Stimulated activated CD8-positive, alpha-beta memory T cell treated with anti-CD3 and anti-CD28 coated beads, Interleukin-15, amount 100 ng/mL, for 4 hours (primary cell): ENCODE measurements at places on chromosomes 1 and 21.

- no peak for DNase-seq
Observed at GRCh38 chr21:35057428-35057827, 8.3 kb upstream of the RUNX1 start.

DNA sequence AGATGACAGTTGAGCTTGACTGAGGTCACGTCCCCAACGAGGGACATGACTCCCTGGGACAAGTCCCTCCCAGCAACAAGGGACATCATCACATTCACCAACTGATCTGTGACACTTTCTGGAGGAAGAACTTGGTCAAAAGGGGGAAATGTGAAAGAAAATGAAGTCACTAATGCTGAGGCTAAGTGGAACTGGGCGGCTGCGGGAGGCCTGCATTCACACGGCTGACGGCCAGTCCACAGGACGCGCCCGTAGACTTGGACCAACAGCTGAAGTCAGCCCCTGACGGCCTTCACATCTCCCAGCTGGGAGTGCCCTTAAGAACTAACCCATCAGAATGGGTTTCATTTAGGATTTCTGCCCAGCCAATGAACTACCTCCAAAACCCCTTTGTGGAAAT, 26.6 kb downstream of the POFUT2 start:
- DNase-seq = no peak

GRCh38 chr1:190328361-190328760, 149.3 kb downstream of the BRINP3 start:
- no peak for DNase-seq

- no peak for DNase-seq
Observed at GRCh38 chr1:186770421-186770820, 58.3 kb upstream of the PLA2G4A start.

DNA sequence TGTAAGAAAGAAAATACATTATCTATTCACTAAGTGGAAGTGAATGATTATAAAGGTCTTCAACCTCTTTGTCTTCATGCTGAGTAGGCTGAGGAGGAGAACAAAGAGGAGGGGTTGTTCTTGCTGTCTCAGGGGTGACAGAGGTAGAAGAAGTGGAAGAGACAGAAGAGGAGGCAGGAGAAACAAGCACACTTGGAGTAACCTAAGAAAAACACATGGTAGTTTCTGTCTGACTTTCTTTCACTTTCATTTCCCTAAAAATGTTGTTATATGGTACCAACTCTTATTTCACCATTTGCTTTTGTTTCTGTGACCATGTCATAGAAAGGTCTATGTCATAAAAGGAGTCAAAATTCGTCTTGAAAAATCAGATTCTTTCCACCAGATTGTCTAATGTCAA, 696.6 kb upstream of the BRINP3 start:
- DNase-seq = no peak

- DNase-seq = no peak
Observed at GRCh38 chr1:9101510-9102146, 27.3 kb downstream of the GPR157 start.

DNA sequence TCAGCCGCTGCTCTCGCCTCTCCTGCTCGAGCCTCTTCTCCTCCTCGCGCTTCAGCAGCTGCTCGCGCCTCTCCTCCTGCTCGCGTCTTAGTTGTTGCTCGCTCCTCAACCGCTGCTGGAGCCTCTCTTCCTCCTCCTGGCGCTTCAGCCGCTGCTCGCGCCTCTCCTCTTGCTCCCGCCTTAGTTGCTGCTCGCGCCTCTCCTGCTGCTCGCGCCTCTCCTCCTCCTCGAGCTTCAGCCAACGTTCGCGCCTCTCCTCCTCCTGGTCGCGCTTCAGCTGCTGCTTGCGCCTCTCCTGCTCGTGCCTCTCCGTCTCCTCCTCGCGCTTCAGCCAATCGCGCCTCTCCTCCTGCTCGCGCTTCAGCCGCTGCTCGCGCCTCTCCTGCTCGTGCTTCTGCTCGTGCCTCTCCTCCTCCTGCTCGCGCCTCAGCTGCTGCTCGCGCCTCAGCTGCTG, 3.7 kb downstream of the TCHH start:
- no peak for DNase-seq

- DNase-seq = no peak
Observed at GRCh38 chr1:112057736-112058135, 68.3 kb upstream of the KCND3 start.

- no peak for DNase-seq
Observed at GRCh38 chr21:45256021-45256911, 31.4 kb downstream of the POFUT2 start.

- no peak for DNase-seq
Observed at GRCh38 chr1:155080312-155081228, 1.9 kb downstream of the EFNA3 start.

- no peak for DNase-seq
Observed at GRCh38 chr1:84582802-84583587, 8.8 kb upstream of the CTBS start.

DNA sequence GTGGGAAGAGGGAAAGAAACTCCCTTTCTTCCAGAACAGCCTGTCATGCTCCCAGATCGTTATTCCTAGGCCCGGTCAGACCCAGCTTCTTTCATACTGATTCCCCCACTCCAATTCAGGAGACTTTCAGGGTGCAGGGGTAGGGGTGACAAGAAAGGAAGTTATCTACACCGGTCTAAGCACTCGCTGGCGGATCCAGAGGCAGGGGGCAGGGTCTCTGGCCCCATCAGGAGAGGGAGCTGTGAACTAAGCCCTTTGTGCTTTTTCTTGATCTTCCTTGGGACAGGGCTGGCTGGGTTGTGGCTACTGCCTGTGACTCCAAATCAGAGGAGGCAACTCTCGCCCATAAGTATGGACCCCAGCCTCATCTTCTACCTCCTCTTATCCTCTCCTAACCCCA, 44.3 kb downstream of the NEK2 start:
- no peak for DNase-seq

- no peak for DNase-seq
Observed at GRCh38 chr1:48576565-48576964, 104.6 kb upstream of the SPATA6 start.

DNA sequence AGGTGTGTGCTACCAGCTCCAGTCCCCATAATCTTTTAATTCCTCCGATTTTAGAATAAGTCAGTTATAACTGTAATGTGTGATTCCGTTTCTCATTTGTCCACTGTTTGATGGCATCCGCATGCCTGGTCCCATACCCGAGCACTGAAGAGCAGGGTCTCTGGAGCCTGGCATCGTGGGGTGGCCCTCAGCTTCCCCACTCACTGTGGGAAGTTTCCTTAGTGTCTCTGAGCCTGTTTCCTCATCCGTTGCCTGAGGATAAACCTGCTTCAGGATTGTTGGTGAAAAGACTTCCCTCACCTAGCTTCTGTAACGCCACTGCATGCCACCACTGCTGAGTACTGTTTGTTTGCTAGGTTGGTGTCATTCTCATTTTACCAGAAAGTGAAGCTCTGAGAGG, 19.5 kb downstream of the PARK7 start:
- no peak for DNase-seq

- DNase-seq = no peak
Observed at GRCh38 chr1:153563991-153564390, 1.7 kb downstream of the S100A2 start.

DNA sequence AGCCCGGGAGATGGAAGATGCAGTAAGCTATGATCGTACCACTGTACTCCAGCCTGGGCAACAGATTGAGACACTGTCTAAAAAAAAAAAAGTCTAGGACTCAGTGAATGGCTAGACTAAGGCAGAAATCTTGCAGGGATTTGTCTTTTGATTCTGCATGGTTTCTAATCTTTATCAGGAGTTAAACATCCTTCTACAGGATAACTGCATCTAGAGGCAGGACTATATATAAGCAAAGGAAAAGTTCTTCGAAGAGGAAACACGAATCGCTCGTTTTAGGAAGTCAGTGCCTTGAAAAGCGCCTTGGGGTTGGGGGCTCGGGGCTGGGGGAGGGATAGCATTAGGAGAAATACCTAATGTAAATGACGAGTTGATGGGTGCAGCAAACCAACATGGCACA, 602 bp upstream of the UFC1 start:
- DNase-seq = no peak

DNA sequence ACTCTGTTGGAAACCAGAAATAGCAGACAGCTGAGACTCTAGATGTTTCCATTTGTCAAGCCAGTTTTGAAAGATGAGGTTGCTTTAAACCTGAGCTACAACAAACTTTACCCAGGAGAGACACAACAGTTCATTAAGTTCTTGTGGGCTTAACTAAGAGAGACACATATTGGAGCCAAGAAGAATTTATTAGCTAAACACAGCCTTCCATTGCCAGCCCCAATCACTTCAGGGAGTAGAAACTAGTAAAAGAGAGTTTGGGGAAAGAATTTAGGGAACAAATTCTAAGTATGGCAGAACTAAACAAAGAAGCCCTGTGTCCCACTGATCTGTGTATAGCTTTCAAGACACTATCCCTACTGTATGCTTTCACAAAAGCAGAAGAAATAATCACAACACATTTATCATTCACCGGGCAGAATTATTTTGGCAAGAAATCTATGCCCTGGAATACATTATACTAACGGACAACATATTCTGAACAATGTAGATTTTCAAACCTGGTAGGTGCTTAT, 87.3 kb upstream of the KAZN start:
- no peak for DNase-seq

- no peak for DNase-seq
Observed at GRCh38 chr1:2350911-2351655, 40.3 kb downstream of the MORN1 start.

GRCh38 chr1:191969290-191969689, 189.0 kb upstream of the RGS18 start:
- no peak for DNase-seq

DNA sequence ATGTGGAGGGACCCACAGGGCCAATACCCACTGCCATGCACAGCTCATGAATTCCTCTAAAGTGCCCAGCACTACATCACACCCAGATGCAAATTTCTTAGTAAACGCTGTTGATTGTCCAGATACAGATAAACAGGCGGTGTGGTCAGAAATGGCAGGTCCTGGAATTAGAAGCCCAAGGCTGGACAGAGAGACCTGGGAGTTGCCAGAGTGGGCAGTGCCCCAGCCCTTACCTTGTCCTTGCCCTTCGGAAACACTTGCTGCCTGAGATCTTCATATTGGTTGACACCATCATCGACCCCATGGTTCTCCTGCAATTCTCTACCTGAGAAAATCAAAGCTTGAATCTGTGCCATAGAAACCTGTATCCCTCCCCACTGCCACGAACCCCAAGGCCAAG, 149.3 kb upstream of the ETV3 start:
- no peak for DNase-seq

DNA sequence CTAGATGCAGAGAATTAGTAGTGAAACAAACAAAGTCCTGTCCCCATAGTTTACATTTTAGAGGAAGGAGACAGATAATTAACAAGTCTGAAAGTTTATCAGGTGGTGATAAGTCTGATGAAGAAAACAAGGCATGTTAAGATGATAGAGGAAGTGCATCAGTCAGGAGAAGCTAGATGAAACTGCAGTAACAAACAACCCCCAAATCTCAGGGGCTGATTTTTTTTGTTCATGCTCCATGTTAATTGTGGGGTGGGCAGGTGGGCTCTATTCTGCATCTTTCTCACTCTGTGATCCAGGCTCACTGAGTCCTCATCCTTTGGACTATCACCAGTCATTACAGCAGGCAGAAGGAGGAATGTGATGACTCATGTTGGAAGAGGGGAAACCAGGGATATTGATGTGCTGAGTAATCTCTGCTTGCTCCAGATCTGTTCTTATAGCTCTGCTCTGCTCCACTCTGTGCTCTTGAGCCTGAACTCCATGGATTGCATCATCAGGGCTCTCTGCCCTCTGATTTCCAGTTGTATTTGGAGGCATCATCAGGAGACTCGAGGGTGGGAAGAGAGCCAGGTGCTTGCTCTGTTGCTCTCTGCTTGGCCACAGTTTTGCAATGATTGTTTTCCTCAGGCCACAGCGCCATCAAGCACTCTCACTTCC, 166.9 kb downstream of the IER5 start:
- no peak for DNase-seq

- no peak for DNase-seq
Observed at GRCh38 chr1:157963713-157964112, 29.7 kb upstream of the KIRREL1 start.

DNA sequence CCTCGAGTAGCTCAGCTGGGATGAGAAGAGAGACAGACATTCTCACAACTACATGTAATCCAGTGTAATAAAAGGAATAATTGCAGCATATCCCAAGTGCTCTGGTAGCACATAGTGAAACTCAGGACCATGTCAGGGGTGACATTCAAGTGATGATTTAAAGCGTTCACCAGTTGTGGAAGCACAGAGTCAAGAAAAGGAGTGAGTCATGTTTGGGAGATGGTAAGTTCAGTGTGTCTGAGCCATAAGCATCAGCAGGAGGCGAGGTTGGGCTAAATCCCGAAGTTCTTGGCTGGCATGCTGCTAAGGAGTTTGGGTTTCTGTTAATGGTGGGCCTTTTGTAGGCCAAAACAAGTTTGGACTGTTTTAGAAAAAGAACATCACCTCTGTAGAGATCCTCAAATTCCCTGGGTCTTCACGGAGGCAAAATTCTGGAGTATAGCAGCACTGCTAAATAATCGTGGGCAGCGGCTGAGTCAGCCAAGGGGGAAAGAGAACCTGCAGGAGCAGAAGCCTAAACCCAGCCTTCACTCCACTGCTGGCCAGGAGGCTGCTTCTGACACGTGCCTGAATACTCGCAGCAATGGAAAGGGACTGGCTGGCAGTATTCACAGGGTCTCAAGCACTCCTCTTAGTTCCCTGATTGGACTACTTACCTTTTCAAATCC, 7.2 kb upstream of the NHLH1 start:
- no peak for DNase-seq

DNA sequence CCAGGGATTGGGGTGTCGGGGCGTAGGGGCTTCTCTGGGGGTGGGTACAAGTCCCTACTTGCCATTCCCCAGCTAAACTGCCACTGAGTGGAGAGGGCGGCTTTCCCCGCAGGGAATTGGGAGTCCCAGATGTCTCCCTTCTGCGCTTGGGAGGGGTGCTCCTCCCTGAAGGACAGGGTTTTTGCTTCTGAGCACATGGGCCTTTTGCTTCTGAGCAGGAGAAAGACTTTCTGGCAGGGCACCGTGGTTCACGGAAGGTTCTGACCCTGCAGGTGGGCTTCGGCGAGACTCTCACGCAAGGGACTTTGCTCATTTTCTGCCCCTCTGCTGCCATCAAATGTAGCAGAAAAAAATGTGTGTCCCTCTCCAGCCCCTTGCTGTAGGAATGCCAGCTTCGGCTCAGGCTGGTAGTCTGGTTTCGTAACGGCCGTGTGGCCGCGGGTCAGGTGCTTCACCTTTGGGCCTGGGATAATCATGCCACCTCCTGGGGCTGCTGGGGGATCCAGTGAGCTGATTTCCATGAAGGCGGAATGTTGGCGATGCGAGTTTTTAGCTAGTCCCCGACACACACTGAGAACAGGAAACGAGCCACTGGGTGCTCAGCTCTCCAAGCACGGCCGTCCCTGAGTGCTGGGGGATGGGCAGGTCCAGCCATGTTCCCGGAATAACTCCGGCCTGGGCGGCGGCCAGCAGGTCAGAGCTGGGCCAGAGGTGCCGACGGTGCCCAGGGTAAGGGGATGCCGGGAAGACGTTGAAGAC, 364.0 kb downstream of the CAMTA1 start:
- no peak for DNase-seq
